ENCODE measurements at places on chromosomes 7 and 10.

- no peak for DNase-seq
Measured at GRCh38 chr10:121830101-121830500, 97.7 kb downstream of the ATE1 start.

- no peak for DNase-seq
Measured at GRCh38 chr7:98130959-98131358, 24.3 kb downstream of the LMTK2 start.

- DNase-seq, result no peak
Measured at GRCh38 chr7:28960071-28960840, 2.1 kb upstream of the TRIL start.

GRCh38 chr10:62992145-62992721 is 140.9 kb upstream of the NRBF2 start:
- DNase-seq, result no peak

DNA sequence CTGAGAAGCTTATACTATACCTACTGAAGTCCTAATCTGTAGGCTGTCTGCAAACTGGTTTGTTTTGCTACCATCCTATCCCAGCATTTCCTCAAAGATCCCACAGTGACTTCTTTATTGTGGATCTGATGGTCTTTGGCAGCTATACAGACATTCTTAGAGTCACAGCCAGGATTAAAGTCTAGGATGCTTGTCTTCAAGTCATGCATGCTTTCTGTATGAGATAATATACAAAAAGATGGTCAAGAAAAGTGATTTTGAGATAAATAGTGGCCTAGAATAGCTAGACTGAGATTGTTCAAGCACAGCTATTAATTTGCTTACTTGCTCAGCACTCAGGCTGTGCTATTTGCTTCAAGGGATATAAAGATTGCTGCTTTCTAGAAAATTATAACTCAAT is 454.4 kb downstream of the AUTS2 start:
- DNase-seq, result peak; percentile 42

- DNase-seq, result no peak
Measured at GRCh38 chr10:106655636-106656035, 508.9 kb downstream of the SORCS1 start.

DNA sequence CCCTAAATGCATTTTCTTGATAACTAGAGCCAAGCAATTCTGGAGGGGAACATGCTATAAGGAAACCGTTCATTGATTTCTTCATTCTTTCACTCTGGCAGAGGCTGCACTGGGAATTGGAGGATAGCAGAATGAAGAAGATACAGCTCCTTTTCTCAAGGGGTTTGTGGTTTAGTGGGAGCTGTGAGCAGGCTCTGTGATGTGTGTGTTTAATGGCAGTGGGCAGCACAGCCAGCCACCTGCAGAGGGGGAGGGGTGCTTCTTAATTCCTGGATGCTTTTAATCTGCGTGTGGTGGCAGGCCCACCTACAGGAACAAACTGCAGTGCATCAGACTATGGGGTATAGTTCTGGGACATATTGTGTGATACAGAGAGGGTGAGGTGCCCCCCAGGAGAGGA is 31.9 kb downstream of the RPS24 start:
- DNase-seq, result no peak

DNA sequence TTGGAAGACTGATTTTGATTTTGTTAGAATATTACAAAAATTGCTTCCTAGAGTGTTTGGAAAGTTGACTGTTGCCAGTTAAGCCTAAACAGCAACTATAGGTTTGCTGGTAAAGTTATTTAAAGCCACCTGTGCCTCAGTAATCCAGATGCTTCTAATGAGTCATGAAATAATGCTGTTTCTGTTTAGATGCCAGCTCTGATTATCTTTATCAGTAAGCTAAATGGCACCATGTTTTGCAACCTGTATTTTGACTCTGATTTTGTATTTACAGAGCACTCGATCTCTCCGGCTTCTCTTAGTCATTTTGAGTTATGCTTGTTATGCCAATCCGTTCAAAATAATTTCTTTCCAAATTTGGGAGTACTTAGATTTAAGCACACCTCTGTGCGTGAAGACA is 366.1 kb downstream of the EXOC4 start:
- DNase-seq, result no peak

DNA sequence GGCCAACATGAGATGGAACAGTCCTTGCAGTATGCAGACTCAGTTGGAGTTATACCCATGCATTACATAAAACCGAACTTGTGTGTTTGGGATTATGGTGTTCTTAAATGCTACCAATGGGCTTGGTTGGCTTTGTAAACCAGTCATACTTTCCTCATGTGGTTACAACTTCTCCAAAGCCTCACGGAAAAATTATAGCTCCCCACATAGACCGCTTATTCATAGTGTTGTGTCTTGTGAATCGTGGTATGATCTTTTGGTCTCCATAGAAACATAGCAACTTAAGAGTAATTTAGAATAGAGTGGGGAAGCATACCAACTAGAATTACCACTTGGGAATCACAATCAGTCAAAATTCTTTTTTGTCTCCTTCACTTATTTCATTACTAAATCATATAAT is 112.3 kb upstream of the FZD1 start:
- DNase-seq, result no peak

GRCh38 chr10:48940372-48940771 is 732 bp upstream of the LRRC18 start:
- no peak for DNase-seq

- DNase-seq, result no peak
Measured at GRCh38 chr7:101890749-101891523, 73.5 kb downstream of the CUX1 start.

DNA sequence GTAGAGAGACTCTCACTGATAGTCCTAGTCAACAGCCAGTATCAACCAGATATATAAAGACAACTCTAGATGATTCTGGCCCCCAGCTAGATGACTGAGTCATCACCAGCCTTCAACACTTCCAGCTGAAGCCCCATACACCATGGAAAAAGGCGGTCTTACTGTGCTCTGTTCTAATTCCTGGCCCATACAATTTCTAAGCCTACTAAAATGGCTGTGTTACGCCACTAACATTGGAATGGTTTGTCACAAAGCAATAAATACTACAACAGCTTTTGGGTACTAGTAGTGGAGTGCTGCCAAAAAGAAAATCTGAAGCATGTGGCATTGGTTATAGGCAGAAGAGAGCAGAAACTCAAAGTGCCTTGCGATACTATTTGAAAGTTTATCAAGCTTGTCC is 13.0 kb upstream of the TES start:
- DNase-seq, result peak; percentile 73

DNA sequence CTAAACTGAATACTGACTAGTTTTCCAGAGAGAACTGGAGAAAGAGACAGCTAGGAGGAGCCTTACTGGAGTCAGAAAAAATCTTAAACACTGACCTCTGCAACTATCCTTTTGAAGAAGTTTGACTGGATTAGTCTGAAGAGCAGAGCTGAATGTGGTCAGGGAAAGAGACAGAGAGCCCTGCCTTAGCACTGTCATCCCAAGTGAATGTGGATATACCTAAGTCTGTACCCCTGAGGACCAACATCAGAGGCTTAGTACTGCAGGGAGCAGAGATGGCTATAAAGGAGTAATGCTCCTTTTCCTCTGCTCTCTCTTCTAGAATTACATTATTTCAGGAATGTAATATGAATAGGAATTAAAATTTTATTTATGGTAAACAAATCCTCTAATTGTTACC is 69.8 kb upstream of the TMEM140 start:
- DNase-seq, result no peak

DNA sequence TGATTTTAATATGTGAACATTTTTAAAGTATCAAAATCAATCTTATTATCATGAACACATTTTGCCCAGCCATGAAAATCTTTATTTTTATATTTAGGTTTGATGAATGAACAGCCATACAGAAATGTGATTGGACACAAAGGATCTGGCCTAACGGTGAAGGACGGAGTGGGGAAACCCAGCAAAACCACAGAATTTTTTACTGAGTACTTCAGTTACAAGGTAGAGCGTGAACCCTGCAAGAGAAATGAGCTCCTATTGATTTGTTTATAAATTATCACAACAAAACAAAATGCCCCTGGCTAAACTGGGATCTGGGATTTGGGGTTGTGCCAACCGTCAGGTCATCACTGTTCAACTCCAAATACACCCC is 118.8 kb downstream of the JAZF1 start:
- DNase-seq, result no peak

GRCh38 chr10:26950934-26951333 is 90.2 kb upstream of the ABI1 start:
- no peak for DNase-seq

GRCh38 chr10:59985639-59986038 is 79.3 kb upstream of the CCDC6 start:
- DNase-seq, result no peak

- DNase-seq, result no peak
Measured at GRCh38 chr7:131300572-131301466, 26.9 kb upstream of the MKLN1 start.

Measured in GM04504 (cell line).